ENCODE measurements at places on chromosomes 16 and 17. TPM values are rescaled to one million over a fixed set of nuclear protein-coding genes. Genes with fewer than 3 reads are reported as not detected.

RGS9 gene
- 1.1 TPM for total RNA-seq

- no peak for DNase-seq
These were observed 24.0 kb downstream of the CREBBP start for GRCh38 chr16:3856367-3857141.

GRCh38 chr17:45441526-45442310 is 9.0 kb upstream of the ARHGAP27 start:
- no peak for DNase-seq

HSD17B1 gene
- 7.4 TPM for total RNA-seq

PHOSPHO1 gene
- total RNA-seq: not detected

- DNase-seq: peak; percentile 89
These were observed 10.5 kb upstream of the TEKT3 start for GRCh38 chr17:15351925-15352324.

GRCh38 chr17:63985387-63986140 is 12.6 kb upstream of the PRR29 start:
- no peak for DNase-seq

HOXB4 gene
- not detected for total RNA-seq

DNA sequence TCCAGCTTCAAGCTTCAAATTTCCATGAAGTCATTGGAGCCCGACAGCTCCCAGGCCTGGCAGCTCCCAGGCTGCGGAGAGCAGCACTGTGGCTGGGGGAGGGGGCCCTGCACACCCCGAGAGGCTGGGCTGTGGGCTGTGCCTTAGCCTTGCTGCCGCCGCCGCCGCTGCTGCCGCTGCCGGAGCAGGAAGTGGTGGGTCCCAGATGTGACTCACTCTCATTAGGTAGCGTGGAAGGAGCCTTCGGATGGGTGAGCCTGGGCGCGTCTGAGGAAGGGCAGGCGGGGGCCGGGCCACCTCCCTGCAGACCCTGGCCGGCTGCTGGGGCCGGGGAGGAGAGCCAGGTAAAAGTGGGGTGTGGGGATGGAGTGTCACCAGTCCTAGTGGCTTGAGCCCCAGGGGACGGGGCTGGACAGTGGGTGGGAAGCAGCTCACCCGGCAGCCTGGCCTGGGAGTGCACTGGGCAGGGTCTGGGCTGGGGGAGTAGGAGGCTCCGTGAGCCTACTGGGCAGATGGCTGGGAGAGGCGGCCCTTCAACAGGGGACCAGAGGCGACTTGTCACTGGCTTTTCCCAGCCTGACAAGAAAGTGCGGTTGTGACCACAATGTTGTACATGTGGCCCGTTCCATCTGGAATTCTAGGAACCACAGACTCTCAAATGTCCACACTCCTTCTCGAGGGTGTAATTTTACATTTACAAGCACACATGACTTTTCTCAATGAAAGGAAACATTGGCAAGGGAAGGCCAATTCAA is at the start of gene ADCY7:
TSS of gene ADCY7 (plus strand) at position 215 of the 755 bp plus-strand sequence. CDS start 21,629 bp downstream, outside the sequence.
- DNase-seq: peak; percentile 69

- DNase-seq: no peak
These were observed 7.3 kb downstream of the C16orf89 start for GRCh38 chr16:5058476-5058875.

DNA sequence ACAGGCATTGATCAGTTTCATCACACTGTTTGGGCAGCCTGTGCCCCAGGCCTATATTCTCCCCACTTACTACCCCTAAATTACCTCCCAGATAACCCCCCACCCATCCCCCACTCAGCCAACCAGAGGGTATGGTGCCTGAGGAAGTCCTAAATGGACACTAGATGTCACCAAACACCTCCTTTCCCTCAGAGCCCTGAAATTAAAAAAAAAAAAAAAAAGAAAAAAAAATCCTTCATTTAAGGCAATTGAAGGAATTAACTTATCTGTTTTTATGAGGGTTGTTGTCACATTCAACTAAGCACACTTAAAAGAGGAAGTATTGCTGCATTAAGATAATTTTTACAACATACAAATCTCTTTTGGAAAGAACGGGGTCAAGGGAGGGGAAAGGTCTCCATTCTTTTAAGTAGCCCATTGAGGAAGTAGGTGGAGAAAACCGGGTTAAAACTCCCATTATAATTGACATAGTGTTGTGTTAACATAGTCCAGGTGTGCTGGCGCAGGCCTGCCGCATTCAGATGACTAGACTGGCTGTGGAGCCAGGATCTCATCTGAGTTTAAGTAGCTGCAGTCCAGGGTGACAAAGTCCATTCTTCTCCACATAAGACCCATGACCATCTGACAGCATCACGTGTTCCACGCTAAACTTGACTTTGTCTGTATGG is 46.3 kb downstream of the SNX11 start:
- peak; percentile 35 for DNase-seq

DNA sequence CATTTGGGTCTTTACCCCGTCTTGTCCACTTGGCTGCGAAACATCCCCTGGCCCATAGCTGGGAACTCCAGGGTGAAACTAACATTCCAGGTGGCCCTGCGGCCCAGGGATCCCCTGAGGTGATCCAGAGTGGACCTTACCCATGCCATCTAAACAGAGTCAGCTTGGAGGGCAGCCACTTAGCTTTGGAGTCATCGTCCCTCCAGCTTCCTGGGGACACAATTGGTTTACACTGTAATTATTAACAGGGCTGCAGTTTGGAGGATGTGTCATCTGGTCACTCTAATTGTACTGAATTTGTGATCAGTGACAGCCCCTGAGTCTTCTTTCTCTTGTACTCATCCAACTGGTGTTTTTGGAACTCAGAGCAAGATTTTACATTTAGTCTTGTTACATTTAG is 149.9 kb downstream of the ENGASE start:
- no peak for DNase-seq

DNA sequence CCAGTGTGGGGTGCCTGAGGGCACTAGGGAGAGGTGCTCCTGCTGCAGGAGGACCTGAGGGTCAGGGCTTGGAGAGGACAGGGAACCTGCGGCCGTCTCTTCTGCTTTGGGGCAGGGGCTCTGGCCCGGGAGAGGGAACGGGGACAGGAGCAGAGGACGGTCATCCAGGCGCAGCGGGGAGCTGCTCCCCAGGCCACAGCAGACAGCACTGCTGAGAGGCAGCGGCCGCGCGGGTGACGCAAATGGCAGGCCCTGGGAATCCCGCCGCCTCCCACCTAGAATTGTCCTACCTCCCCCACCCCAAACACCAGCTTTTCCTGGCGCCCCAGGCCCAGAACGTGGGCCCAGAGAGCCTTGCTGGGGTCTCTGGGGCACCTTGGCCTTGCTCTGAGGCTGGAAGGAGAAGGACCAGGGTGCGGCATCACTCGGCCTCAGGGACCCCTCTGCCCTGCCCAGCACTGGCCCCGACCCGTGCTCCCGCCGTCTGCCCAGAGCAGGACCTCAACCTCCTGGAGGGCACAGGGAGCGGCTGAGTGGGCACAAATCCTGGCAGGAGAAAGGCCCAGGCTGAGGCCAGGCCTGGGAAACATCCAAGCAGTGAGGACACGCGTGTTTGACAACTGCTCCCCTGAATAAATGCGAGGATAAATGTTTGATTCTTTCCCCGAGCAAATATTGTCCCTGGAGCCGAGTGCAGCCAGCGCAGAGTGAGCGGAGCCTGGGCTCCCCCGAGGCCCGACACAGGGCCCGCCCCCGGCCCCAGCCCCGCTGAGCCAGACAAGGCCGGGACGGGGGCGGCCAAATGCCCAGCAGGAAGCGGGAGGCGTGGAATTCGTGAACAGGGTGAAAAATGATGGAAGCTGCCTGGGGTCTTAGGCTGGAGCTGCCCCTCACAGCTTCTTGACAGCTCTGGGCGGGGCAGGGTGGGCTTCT is 8.5 kb downstream of the SSTR5 start:
- no peak for DNase-seq

TEKT1 gene
- not detected for total RNA-seq

DNA sequence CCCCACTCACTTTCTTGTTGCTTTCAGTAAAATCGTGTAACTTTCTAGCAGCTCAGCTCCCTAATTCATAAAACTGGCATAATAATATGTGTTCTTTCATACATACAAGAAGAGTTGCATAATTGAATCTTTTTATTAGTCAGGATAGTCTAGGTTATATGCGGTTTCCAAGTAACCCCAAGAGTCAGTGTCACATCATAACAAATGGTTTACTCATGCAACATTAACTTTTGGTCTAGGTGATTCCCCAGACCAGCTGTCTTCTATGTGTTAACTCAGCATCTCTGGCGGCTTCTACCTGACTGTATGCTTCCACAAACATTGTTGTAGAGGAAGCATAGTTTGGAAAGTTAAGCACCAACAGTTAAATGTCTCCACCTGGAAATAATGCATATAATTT is 1000.4 kb downstream of the CDH11 start:
- peak; percentile 61 for DNase-seq

- DNase-seq: peak; percentile 71
These were observed 120.2 kb upstream of the HAS3 start for GRCh38 chr16:68985268-68985667.

DNA sequence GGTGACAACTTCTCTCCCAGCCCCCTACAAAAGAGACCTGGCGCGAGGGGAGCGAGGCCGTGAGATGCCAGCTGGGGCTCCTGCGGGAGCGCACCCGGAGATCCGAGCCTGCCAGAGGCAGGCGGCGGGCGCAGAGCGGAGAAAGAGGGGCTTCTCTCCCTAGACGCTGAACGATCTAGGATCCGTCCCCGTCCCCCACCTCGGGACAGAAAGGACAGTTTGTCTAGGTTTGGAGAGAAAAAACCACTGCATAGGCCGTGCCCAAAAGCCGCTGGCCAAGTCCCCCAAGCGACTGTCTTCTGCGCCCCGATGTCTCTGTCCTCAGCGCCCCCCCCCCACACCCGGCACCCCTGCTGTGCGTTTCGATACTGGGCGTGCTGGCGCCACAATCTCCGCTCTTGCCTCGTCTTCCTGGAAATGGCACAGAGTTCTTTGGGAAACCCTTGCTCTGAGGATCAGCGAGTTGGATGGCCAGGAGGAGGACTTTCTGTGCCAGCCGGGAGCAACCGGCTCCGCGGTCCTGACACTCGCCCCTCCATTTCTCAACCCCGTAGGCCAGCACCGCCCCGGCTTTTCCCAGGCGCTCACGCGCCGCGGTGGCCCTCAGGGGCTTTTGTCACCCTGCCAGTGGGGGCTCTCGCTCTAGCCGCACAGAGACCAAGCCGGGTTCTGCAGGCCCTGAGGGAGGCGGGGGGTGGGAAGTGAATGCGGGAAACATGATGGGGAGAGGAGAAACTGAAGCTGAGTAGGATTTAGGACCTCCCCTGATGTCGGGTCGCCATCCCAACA is 1.0 kb downstream of the SSTR2 start:
- DNase-seq: no peak

DNA sequence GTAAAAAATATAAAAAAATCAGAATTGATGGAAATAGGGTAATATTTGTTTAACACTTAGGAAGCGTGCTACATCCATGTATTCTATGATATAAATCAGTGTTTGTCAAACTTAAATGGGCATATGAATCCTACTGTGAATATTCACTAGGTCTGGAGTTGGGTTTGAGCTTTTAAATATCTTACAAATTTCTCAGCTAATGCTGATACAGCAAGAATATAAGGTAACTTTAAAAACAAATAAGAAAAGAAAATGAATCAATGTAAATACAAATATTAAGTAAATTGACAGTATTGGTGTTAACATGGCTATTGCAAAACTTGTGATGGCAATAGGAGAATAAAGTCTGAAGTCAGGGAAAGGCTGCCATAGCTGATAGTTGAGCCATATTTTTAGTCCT is 3.6 kb downstream of the MYH13 start:
- DNase-seq: no peak

DNA sequence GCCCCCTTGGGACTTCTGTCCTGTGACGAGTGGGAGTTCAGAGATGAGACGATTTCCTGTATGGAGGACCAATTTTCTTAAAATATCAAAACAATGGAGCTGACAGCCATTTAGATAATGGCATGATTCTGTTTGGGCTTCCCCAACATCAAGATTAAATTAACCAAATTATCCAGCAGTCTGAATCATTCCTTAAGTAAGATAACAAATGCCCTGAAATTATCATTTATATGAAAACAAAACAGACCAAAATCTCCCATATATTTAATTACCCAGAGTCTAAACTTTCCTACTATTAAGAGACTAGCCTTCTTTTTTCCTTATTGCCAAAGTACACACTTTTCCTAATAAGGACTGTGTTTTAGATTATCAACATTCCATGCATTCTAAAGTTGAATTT is 550.1 kb upstream of the PSMD7 start:
- DNase-seq: no peak

DNA sequence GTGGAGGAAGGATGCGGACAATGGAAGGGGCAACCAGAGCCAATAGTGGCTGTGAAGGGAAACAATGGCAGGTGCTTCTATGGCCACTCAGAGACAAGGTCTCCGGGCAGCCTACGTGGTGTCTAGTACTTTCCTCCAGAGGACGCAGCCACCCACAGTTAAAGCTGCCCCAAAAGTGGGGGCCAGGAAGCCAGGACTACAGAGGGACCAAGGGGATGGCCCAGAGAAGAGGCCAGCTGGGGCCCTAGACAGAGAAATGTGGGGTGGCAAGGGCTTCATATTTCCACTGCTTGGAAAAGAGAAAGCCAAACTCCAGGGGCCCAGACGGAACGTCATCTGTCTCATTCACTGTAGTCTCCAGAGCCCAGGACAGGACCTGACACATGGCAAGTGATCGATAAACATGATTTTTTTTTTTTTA is 837 bp upstream of the PER1 start:
- no peak for DNase-seq

- DNase-seq: no peak
These were observed 32.4 kb downstream of the DCAKD start for GRCh38 chr17:45018848-45019711.

- no peak for DNase-seq
These were observed 281.9 kb upstream of the ASIC2 start for GRCh38 chr17:33574942-33575445.

GRCh38 chr17:82793974-82794630 is 42.2 kb downstream of the TBCD start:
- DNase-seq: no peak

GRCh38 chr16:56190048-56190676 is 1.1 kb upstream of the GNAO1 start:
- DNase-seq: no peak

GSG1L gene
- total RNA-seq: not detected

- DNase-seq: peak; percentile 58
These were observed 735 bp downstream of the ZNF652 start for GRCh38 chr17:49361129-49361901.
